Stimulated activated CD4-positive, alpha-beta T cell treated with anti-CD3 and anti-CD28 coated beads, TNF-alpha, amount 100 ng/mL, for 4 hours (primary cell): ENCODE measurements at places on chromosomes 12 and 14.

GRCh38 chr12:75130811-75131210, 78.8 kb downstream of the KCNC2 start:
- no peak for DNase-seq

DNA sequence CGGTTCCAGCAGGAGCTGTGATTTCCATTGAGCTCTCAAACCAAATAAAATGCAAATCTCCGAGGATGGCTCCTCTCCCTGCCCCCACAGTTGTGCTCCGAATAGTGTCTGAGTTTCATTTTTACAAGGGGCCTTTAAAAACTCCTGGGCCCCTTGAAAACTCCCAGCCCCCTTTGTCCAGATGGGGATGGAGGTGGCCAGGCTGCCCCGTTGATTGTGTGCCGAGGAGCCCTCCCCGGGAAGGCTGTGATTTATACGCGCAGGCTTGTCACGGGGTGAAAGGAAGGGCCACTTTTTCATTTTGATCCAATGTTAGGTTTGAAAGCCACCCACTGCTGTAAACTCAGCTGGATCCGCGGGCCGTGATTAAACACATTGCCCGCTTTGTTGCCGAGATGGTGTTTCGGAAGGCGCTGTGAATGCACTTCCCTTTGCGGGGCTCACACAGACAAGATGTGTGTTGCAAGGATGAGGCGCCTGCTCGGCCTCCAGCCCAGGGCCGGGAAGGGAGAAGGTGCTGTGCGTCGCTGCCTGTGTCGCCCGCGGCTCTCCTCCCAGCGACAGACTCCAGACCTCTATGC, 98.8 kb downstream of the TMEM132C start:
- DNase-seq = no peak

- peak; percentile 43 for DNase-seq
Measured at GRCh38 chr12:55707841-55708694, at the start of gene ITGA7. ITGA7 (minus strand) TSS chr12:55707904; CDS start chr12:55707682, 222 bp downstream.

DNA sequence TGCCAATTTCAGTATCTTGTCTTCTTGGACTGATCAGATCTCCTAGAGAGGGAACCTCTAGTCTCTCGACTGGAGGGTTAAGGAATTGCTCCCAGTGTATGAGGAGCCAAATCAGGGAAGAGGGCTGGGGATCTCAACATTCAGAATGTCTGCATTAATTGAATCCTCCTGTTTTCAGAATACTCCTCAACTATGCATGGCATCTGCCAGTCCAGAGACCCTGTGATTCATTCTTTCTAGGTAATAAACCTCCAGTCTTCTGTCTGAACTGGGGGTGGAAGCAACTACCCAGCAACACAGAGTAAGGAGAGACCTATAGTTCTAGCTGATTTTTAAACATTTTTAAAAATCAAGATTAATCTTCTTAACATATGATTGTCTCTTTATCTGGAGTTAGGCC, 92.7 kb downstream of the AKAP6 start:
- no peak for DNase-seq

GRCh38 chr14:36580141-36580855, 2.1 kb downstream of the NKX2-8 start:
- no peak for DNase-seq

DNA sequence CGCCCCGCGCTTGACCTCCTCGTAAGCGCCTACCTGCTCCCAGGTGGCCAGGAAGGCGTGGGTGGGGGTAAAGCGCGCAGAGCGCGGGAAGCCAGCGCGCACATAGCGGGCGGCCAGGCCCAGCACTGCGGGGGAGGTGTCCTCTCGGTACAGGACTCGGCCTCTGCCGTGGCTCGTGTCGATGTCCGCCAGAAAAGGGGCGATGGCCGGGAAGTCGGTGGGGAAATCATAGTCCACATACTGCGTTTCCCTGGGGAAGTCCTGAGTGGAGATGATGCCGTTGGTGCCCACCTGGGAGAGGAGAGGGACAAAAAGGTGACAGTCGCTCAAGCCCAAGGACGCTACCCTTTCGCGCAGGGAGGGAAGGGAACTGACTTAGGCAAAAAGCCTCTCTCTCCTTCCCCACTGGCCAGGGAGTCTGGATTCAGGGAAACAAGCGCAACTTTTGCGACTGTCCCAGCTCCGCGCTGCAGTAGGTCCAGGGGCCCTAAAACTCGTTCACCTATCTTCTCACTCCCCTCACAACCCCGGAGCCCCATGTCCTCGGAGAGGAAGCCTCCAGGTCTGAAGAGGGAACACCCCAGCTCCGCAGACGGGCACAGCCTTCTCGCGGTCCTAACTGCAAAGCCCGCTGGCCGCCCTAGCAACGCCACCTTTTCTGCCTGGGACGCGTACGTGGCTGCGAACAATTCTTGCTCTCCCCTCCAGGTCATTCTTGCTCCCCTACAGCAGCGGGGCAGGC, 815 bp downstream of the NID2 start:
- no peak for DNase-seq

- no peak for DNase-seq
Measured at GRCh38 chr12:50241178-50241577, 42.1 kb downstream of the LIMA1 start.

- DNase-seq = no peak
Measured at GRCh38 chr14:53355581-53356112, 202.5 kb upstream of the DDHD1 start.

GRCh38 chr14:32513571-32514009, 184.5 kb downstream of the AKAP6 start:
- DNase-seq = no peak

DNA sequence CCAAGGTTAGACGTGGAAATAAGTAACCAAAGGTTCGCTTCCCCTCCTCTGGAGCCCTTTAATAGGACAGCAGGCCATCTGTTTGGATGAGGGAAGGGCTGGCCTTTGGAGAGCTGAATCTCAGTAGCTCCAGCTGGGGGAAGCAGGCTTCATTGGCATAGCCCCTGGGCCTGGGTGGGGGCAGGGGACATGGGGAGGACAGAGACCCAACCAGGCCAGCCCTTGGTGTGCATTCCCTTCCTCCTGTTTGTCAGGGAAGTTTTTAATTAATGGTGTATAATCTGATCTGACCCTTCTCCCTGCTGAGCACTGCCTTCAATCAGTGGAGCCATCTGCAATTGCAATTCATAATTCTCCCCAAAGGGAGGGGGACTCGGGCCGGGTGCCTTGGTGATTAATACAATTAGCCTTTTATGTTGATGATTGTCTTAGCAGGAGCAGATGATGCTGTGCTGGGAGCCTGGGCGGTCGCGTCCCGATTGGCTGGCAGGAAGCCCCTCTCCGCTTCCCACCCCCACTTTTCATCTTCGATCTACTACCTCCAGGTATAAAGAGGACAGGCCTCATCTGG, 6.4 kb downstream of the AQP6 start:
- no peak for DNase-seq

DNA sequence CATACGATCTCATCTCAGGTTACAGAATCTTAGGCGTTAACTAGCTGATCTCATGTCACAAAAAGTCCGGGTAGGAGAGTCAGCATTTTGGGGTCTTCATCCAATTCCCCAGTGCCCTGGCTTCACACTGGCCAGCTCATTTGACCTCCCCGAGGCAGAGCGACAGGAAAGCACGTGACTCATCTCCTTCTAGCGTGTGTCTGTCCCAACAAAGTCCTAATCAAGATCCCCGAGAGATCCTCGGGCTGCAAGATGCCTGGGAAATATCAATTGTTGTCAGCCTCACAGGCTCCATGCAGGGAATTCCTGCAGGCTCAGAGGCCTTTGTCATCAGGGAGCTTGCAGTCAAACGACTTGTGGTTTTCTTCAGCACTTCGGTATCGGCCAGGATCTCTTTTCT, 57.5 kb downstream of the ZNF664 start:
- no peak for DNase-seq

DNA sequence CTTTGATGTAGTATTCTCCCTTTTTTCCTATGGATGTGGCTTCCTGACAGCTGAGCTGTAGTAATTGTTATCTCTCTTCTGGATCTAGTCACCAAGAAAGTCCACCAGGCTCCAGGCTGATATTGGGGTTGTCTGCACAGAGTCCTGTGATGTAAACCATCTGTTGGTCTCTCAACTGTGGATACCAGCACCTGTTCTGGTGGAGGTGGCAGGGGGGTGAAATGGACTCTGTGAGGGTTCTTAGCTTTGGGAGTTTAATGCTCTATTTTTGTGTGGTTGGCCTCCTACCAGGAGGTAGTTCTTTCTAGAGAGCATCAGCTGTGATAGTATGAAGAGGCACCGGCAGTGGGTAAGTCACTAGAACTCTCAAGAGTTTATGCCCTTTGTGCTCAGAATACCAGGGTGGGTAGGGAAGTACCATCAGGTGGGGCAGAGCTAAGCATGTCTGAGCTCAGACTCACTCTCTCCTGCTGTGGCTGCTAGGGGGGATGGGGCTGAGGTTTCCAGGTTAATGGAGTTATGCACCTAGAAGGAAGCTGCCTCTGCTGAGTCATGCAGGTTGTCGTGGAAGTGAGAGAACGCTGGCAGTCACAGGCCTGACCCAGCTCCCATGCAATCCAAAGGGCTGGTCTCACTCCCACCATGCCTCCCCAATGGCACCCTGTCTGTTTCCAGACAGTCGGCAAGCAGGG, 3.0 kb upstream of the TAS2R14 start:
- DNase-seq = no peak

DNA sequence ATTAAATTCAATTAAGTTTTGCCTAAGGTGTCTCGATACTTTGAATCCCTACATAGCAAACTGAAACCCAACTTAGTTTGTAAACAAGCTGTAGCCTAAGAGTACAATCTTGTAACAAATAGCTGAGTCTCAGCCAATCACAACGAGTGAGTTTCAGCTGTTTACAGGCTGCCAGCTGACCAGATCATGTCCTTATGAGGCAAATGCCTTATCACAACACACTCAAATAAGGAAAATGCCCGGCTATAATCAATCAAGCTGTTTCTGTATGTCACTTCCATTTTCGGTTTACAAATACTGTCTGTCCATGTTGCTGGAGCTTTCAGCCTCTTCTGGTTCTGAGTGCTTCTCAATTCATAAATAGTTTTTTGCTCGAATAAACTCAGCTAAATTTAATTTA, 943.8 kb downstream of the SLC16A7 start:
- no peak for DNase-seq

DNA sequence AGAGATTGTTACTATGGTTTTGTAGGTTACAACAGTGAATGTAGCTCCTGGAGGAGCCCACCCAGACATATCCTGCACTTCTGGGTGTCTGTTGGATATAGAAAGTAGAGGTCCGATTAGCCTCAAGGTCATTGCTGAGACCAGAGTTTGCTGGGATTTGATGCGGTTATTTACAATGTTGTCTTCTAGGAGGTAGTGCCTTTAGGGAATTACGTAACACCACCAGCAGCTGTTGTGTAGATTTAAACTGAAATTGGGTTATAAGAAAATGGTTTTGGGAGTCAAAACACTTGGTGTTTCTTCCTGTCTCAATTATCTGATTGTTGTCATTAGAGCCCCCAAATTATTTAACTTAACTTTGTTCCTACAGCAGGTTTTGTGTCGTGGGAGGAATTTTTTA, 225.3 kb upstream of the PELI2 start:
- DNase-seq = no peak

GRCh38 chr14:54147282-54147681, 190.7 kb upstream of the BMP4 start:
- no peak for DNase-seq

DNA sequence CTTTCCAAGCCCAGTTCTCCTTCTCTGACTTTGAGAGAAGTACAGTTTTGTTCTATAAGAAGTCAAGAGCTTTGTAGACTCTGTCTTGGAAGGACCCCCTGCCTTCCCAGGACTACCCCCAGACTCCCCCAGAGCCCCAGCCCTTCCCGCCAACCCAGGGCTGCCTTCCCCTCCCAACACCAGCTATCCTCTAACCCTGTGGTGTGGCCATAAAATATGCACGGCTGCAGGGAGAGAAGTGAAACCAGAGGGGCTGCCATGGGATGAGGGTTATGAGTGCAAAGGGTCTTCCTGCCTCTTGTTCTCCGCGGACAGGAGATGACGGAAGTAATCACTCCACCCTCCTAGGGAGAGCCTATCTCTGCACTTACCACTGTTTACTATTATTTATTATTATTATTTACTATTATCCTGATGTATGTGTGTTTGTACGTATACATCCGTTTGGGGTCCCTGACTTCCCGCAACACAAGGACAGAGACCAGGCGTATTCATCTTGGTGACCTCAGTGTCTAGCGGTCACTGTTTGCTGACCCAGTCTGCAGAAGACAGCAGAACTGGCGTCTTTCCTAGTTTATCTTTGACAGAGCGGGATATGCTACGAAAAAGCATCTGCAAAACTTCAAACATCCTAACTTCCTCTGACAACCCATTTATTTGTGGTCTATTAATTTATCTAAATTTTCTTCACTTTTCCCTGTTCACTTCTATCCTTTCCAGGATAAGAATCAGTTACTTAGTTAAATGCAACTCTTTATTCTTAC, 3.5 kb upstream of the SCNN1A start:
- DNase-seq = no peak

DNA sequence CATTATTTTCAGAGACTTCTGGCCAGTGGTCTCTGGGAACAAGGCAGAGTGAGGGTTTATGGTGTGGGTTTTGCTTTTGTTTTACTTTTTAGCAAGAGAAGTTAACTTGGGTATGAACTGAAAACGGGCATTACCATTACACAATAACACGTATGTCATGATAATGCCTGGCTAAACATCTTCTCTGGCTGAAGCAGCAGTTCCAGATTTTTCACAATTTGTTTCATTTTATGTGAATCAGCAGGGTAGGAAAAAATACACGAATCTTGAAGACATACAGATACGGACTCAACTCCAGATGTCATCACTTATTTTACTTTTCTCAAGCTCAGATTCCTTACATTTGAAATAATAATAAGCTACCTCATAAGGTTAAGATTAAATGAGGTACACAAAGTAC, 2.5 kb upstream of the PCNX4 start:
- DNase-seq = no peak

DNA sequence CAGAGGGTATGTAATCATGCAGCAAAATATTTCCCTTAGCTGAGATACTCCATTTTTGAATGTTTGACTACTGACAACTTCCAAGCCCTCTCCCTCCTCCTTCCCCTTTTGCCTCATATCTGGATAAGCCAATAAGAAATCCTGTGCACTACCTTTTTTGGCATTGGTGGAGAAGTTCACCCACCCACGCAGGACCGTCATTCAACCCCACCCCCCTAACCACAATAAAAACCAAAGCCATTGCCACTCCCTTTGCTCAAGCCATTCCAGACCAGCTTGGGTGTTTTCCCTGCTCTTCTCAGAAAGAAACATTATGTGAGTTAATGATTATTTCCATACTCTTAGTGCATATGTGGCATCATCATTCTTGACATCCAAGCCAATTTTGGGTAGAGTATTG, 176.7 kb downstream of the PTPN11 start:
- DNase-seq = no peak

- DNase-seq = no peak
Measured at GRCh38 chr12:108939594-108939993, 59.7 kb downstream of the DAO start.

- no peak for DNase-seq
Measured at GRCh38 chr14:46306267-46306666, 345.3 kb downstream of the RPL10L start.

- no peak for DNase-seq
Measured at GRCh38 chr14:89015016-89015415, 190.6 kb downstream of the TTC8 start.

DNA sequence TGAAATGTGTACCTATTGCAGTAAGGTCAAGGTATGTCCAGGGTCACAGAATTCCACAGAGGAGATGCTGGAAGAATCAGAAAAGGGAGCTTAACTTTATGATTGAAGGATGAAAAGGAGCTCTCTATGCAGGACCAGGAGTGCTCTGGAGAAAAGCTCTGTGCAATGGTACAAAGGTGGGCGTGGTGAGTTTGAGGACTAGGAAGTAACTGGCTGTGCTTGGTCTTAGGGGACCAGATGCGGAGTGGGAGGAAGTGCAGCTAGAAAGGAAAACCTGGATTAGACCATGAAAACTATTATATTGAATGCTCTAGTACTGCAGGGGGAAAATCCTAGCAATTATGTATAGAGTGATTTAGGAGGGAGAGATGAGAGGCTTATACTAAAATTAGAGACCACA, 56.8 kb downstream of the BTG1 start:
- DNase-seq = no peak
